Myometrial cell (primary cell): ENCODE measurements at places on chromosomes 7 and 10. TPM values are rescaled to one million over a fixed set of nuclear protein-coding genes. Genes with fewer than 3 reads are reported as not detected.

The JAKMIP3 gene
- total RNA-seq: 0.35 TPM in 1 of 2 replicates, not detected in the other

The C7orf57 gene
- 0.18 TPM in 1 of 2 replicates, not detected in the other for total RNA-seq

The CRPPA gene
- 0.89 and 1.2 TPM in 2 replicates for total RNA-seq

The ACHE gene
- total RNA-seq: not detected in 2 replicates

The TSPAN12 gene
- total RNA-seq: 0.29 and 1.1 TPM in 2 replicates

The CPA4 gene
- 7.5 and 13.1 TPM in 2 replicates for total RNA-seq

The ITGB8 gene
- total RNA-seq: 1.2 and 2.5 TPM in 2 replicates

The ABCB4 gene
- total RNA-seq: 0.29 TPM in 1 of 2 replicates, not detected in the other

The LEP gene
- not detected in 2 replicates for total RNA-seq

The GRM8 gene
- total RNA-seq: not detected in 2 replicates

The ETV1 gene
- total RNA-seq: 18.1 and 20.8 TPM in 2 replicates

The GPR15LG gene
- not detected in 2 replicates for total RNA-seq

The CLCN1 gene
- total RNA-seq: not detected in 2 replicates

The OPN1SW gene
- not detected in 2 replicates for total RNA-seq

The HOXA10 gene
- 22.7 and 24.8 TPM in 2 replicates for total RNA-seq

The FXYD4 gene
- not detected in 2 replicates for total RNA-seq

The CHAT gene
- not detected in 2 replicates for total RNA-seq

The HGF gene
- total RNA-seq: 167 and 209 TPM in 2 replicates

The NME8 gene
- not detected in 2 replicates for total RNA-seq

The RNF32 gene
- 0.29 and 2.8 TPM in 2 replicates for total RNA-seq

The OR2A7 gene
- 0.89 TPM in 1 of 2 replicates, not detected in the other for total RNA-seq

The AKR1E2 gene
- total RNA-seq: 2.0 and 6.4 TPM in 2 replicates

The HYAL4 gene
- not detected in 2 replicates for total RNA-seq

The OR13A1 gene
- total RNA-seq: not detected in 2 replicates

The CALHM3 gene
- not detected in 2 replicates for total RNA-seq

The TUBAL3 gene
- not detected in 2 replicates for total RNA-seq

The VPS37D gene
- total RNA-seq: 3.7 and 5.2 TPM in 2 replicates

The SRGN gene
- 756 and 876 TPM in 2 replicates for total RNA-seq

The RAB19 gene
- not detected in 2 replicates for total RNA-seq

The PRKG1 gene
- 0.71 and 2.6 TPM in 2 replicates for total RNA-seq

The UNCX gene
- total RNA-seq: not detected in 2 replicates

The MKI67 gene
- 16.7 and 23.7 TPM in 2 replicates for total RNA-seq

The NUTM2B gene
- total RNA-seq: 0.29 TPM in 1 of 2 replicates, not detected in the other

The SLC18A3 gene
- total RNA-seq: not detected in 2 replicates

The MLXIPL gene
- total RNA-seq: not detected in 2 replicates

The RADIL gene
- 0.58 and 1.6 TPM in 2 replicates for total RNA-seq

The UCN3 gene
- total RNA-seq: not detected in 2 replicates

The SPDYE5 gene
- total RNA-seq: not detected in 2 replicates

The PSMA2 gene
- total RNA-seq: 123 and 158 TPM in 2 replicates

The ABCF2 gene
- total RNA-seq: 69.5 and 72.6 TPM in 2 replicates

The HTR7 gene
- total RNA-seq: 0.18 and 0.29 TPM in 2 replicates

The KCND2 gene
- total RNA-seq: 1.2 and 1.4 TPM in 2 replicates

The SHOC2 gene
- 21.4 and 25.4 TPM in 2 replicates for total RNA-seq

The KCNH2 gene
- 8.7 and 10.7 TPM in 2 replicates for total RNA-seq

The MEST gene
- 104 and 111 TPM in 2 replicates for total RNA-seq

The AGR3 gene
- not detected in 2 replicates for total RNA-seq

The HMX2 gene
- not detected in 2 replicates for total RNA-seq

The SFTPA1 gene
- not detected in 2 replicates for total RNA-seq

The AFAP1L2 gene
- 2.3 and 6.3 TPM in 2 replicates for total RNA-seq

The SLC26A5 gene
- total RNA-seq: not detected in 2 replicates

The ITPRIP gene
- total RNA-seq: 14.2 and 23.4 TPM in 2 replicates

The KIF20B gene
- total RNA-seq: 11.0 and 17.4 TPM in 2 replicates

The MINDY4 gene
- 8.5 and 11.2 TPM in 2 replicates for total RNA-seq

The SFXN3 gene
- 48.7 and 61.7 TPM in 2 replicates for total RNA-seq

The TCAF2 gene
- 0.89 and 3.2 TPM in 2 replicates for total RNA-seq

The IL2RA gene
- total RNA-seq: not detected in 2 replicates

The OR2A42 gene
- total RNA-seq: not detected in 2 replicates

The SCIN gene
- total RNA-seq: not detected in 2 replicates

The CLRN3 gene
- total RNA-seq: not detected in 2 replicates

The CRHR2 gene
- not detected in 2 replicates for total RNA-seq
